Caki2 (cell line): ENCODE measurements at places on chromosomes 4 and X. TPM values are rescaled to one million over a fixed set of nuclear protein-coding genes. Genes with fewer than 3 reads are reported as not detected.

- no peak for DNase-seq
Observed at GRCh38 chr4:80367737-80368136, 32.2 kb downstream of the CFAP299 start.

GRCh38 chr4:83582289-83582785 lies 46.4 kb downstream of the GPAT3 start:
- DNase-seq = no peak

GRCh38 chrX:149916745-149917392 lies 12.5 kb upstream of the HSFX4 start:
- no peak for DNase-seq

The THOC2 gene
- total RNA-seq = 42.9 and 46.4 TPM in 2 replicates

The SLITRK4 gene
- 1.6 and 2.3 TPM in 2 replicates for total RNA-seq

GRCh38 chr4:133559987-133560386 lies 410.9 kb downstream of the PCDH10 start:
- no peak for DNase-seq

GRCh38 chr4:121998024-121998423 lies 46.2 kb upstream of the TRPC3 start:
- DNase-seq = peak; percentile 4

GRCh38 chr4:148078061-148078460 lies 346.2 kb downstream of the ARHGAP10 start:
- DNase-seq = no peak

The ADAMTS3 gene
- 2.2 and 2.7 TPM in 2 replicates for total RNA-seq

- DNase-seq = no peak
Observed at GRCh38 chrX:131262200-131262599, 26.9 kb downstream of the IGSF1 start.

- DNase-seq = peak; percentile 50
Observed at GRCh38 chr4:138680989-138681604, 334.5 kb upstream of the NOCT start.

GRCh38 chr4:665381-665750 lies 8.7 kb downstream of the ATP5ME start:
- DNase-seq = no peak

The AFM gene
- total RNA-seq = not detected in 2 replicates

GRCh38 chrX:12488771-12489170 lies 302.4 kb upstream of the PRPS2 start:
- no peak for DNase-seq
